Kasumi-1 (cell line): ENCODE measurements at places on chromosomes 16 and 17.

- DNase-seq, result no peak
Measured at GRCh38 chr17:70116919-70117318, 41.9 kb downstream of the KCNJ16 start.

DNA sequence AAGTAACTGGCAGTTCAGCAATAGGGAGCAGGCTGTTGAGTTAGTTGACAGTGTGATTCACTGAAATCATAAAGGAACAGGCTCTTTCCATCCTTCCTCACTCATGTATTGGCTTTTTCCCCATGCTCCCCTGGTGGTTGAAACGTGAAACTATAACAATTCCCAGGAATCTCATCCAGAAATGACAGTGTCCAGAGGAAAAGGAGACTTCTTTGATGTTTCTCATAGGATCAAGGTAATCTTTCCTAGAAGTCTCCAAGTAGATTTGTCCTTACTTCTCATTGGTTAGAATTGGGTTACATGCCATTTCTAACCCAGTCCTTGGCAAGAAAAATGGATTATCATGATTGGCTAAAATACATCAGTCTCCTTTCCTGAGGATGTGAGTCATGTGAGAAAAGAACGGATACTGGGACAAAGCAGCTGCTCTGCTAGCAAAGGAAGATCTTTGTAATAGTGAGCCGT lies 14.4 kb downstream of the TTC19 start:
- no peak for DNase-seq

- DNase-seq, result no peak
Measured at GRCh38 chr16:57842601-57843000, 40.3 kb upstream of the KIFC3 start.

- peak; percentile 55 for DNase-seq
Measured at GRCh38 chr17:40485851-40486521, 15.4 kb downstream of the TNS4 start.

DNA sequence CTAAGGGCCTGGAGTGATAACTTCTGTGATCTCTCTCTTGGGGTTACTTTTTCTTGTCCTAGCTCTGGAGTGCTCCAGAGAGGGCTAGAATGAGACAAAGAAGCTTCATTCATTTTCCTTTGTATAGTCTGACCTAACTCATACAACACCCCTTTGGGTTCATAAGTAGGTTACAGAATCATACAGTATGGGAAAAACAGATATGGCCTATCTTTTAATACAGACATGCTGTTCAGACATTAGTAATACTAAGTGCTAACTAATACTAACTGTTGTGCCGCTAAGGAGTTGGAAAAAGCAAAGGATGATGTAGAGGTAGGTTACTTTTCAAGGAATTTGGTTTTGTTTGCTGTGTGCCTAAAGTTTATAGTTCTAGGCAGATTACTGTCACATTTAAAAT lies 84.7 kb downstream of the NLK start:
- DNase-seq, result no peak
